Stimulated activated CD4-positive, alpha-beta T cell treated with anti-CD3 and anti-CD28 coated beads, Interleukin-1b, Interleukin-23, amount 100 ng/mL, for 4 hours (primary cell): ENCODE measurements at places on chromosomes 7 and 10.

GRCh38 chr10:78909221-78909620, 159.5 kb upstream of the ZMIZ1 start:
- no peak for DNase-seq

GRCh38 chr10:1084011-1084950, 28.1 kb downstream of the WDR37 start:
- DNase-seq = no peak

DNA sequence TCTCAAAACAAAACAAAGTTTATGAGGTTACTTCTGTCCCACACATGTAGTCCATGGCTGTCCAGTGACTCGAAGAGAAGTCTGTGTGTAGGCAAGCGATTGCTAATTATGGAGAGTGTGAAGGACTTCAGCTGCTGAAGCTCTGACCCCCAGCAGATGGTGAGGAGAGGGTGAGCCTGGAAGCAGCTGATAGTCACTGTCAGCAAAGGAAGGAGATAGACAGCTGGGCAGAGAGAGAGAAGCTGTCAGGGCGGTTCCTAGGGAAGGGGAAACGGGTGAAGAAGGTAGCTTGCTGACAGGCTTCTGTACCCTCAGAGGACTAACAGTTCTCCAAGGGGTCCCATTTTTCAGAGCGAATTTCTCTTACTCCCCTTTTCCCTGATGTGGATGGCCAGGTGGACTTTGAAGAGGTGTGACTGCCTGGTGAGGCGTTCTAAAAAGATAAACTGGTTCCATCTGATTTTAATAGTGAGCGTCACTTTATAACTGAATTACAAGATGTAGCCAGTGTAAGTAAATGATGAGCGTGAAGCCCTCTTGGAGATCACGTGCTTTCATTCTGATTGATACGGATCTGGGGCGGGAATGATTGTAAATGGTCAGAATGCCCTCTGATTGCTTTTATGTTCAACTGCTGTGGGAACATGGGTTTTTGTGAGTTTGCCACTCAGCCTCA, 12.1 kb downstream of the ZSCAN21 start:
- DNase-seq = no peak

DNA sequence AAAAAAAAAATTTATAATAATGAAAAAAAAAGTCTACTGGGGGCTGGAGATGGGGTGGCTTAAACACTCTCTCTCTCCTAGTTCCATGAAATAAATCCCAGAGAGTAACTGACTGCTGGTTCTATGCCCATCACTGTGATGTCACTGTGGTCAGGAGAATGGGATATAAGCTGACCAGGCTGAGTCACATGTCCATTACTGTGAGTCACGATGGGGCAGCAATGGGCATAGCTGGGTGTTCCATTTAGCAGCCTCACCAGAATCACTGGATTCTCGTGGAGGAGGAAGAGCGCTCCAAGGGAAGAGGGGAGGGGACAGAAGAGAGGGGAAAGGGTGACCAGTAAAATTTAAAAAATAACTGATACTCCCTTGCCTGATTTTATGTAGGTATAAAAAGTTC, 37.1 kb downstream of the MASTL start:
- no peak for DNase-seq
